ENCODE measurements at places on chromosomes 1 and 21.
A peak's percentile ranks its signal among the peaks of the same experiment; 100 is the strongest.

DNA sequence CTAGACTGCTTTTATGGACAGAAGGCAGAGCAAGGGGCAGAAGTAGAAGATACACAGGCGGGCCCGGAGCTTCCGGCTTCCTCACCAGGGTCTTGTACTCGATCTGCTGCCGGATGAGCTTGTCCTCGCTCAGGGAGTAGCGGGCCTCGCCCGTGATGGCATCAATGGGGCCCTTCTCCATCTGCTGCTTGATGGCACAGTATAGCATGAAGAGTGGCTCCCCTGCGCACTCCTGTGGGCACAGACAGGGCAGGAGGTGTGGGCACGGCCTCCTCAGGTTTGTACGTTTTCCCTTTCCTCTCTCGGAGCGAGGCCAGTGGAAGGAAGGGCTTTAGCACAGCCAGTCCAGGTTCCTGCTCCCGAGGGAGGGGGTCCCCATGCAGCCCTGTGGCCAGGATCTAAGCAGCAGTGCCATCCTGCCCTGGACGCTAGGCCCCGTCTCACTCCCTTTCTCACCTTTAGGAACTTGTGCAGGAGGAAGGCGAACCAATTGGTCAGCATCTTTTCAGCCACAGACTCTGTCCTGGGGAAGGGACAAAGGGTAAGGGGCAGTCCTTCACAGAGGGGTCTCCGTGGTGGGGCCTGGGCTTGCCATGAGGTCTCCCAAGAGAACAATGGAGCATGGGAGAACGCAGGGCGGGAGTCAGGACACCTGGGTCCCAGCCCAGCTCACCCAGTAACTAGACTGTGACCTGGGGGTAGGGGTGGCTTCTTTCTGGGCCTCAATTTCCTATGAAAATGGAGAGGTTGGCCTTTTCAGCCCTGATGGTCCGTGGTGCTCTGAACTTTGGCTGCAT, 128.8 kb upstream of the CD34 start:
- DNase-seq = no peak

DNA sequence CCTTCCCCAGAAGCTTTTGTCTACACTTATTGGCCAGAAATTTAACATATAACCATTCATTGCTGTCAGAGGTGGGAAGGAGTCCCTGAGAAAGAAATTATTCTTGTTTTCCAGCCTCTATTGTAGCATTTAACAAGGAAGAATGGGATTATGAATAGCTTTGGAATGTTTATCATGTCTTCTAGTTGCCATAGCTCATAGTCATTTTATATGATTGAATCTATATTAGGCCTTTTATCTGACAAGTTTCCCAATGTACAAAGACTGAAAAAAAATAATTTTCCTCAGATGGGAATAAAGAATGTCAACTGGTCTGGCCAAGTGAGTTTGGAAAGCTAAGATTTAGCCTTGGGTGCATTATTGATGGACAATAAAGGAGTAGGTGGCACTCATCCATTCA, 28.3 kb downstream of the PTPRC start:
- no peak for DNase-seq

- DNase-seq = no peak
These were observed 10.3 kb downstream of the SHISA4 start for GRCh38 chr1:201898992-201899391.

DNA sequence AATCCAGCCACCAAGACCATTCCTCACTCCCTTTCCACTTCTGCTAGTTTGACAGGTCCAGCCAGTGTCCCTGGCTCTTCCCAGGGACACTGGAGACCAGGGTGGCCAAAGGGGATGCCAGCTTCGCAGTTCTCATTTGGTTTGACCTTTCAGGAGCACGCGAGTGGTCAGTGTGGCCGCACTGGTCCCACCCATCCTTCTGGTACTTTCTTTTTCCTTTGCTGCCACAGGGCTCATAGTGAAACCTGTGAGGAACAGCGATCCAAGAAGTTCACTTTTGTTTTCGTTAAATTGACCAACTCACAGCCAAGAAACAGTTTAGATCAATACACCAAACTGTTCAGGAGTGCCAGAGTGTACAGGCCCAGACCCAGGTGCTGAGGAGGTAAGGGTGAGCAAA, 14.4 kb upstream of the EVA1B start:
- no peak for DNase-seq

DNA sequence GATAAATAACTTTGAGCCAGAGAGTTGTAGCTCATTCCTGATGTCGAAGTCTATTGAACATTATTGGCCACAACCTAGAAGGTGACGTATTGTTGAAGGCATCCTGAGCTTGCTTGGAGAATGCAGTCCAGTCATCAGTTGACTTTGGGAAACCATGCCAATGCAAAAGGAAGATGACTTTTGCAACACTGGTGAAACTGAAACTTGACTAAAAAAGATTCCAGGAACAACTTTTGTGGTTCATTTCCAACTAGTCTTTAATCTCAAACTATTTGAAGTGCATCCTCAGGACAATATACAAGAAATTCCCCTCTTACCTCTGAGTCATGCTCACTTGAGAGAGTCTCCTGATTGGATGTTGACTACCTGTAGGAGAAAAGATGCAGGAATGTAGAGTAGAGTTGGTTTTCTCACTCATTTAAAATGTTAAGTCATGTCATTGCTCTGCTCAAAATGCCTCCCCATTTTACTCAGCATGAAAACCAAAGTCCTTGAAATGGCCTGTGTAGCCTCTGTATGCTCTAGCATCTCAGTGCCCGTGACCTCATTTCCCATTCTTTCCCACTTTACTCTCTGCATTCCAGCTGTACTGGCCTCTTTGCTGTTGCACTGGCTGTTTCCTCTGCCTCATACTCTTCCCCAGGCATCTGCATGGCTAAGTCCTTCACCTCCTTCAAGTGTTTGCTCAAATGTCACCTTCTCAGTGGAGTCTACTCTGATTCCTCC, 24.4 kb upstream of the LEPR start:
- DNase-seq = no peak

DNA sequence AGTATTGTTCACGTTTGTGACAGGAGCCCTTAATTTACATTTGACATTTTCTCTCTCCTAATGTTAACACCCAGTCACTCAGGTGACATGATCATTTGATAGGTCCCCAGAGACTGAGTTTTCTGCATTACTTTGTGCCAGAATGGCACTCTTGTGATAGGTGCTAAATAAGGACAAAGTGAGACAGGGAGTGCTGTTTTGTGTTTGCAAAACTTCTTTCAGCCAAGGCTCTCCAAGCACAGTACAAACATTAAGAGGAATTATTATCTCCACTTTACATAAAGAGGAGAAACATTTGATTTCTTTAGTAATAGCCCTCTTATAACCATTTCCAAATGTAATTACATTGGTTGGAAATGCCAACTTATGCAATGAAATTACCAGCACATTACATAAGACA, 355.2 kb downstream of the NTNG1 start:
- DNase-seq = no peak

GRCh38 chr1:112836642-112837041, 119.4 kb downstream of the SLC16A1 start:
- DNase-seq = no peak

DNA sequence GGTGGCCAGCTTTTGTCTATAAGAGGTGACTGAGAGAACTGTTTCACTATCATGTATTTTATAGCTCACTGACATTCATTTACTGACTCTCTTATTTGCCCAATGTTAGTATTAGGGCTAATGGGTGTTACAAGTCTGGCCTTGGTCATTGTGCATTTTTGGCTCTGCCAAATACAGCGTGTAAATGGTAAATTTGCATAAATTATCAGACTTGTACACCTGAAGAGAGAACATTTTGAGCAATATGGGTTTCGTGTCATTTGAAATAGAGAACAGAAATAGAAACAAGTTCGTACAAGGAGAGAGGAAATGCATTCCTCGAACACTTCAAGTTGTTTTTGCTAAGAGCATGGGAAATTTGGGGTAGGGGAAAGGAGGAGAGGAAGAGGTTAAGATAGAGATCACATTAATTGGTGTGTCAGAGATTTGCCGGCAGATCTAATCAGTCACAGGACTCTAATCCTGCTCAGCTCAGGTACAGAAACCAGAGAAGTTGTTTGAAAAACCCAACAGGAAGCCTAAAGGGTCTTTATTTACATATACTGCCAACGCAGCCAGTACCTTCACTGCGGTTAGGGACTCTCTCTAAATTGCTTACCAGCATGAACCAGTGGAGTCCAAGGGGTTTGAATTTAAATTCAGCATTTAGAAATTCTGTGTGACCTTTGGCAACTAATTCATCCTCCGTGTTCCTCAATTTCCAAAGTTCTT, 261.5 kb downstream of the GPATCH2 start:
- DNase-seq = no peak

- no peak for DNase-seq
These were observed 28.8 kb upstream of the CCDC181 start for GRCh38 chr1:169456029-169456428.

DNA sequence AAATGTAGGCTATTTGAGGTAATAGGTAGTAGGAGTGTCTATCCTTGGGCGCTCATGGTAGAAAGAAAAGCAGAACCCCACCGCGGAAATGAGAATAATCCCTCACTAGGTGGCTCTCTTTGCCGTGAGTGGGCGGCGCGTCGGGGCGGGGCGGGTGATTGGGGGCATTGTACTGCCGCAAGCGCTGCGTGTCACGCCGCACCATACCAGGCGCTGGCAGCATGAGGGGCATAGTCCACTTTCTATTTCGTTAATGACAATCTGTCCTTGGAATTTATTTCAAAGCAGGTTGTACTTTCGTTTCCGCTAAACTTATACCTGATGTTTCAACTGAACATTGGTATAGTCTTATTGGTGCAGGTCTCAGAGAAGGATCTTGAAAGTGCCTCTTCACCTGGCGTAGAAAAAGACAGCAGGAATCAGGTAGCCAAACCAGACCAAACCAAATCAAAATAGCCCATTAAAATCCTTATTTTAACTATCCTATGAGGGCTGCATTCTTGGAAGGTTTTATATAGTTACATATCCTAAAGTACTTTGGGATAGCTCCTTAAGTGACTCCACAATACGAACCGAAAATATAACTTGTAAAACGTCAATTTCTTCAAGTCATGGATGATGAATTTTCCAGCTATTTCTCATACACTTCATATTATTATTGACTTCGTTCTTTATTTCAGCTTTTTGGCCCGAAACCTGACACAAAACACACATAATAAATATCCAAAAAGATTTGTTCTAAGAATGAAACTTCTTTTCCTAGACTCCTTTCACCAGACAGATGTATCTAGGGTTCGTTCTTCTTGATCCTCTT, 1.9 kb upstream of the SMG7 start:
- peak; percentile 92 for DNase-seq

DNA sequence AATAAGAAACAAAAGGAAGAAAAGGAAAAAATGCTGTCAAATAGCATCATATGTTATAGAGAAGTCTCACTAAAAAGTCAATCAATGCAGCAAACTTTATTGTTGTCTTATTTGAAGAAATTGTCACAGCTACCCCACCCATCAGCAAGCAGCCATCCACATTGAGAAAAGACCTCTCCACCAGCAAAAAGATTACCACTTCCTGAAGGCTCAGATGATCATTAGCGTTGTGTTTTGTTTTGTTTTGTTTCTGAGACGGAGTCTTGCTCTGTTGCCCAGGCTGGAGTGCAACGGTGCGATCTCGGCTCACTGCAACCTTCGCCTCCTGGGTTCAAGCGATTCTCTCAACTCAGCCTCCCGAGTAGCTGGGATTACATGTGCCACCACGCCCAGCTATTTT, 29.0 kb downstream of the ATP2B4 start:
- DNase-seq = no peak

DNA sequence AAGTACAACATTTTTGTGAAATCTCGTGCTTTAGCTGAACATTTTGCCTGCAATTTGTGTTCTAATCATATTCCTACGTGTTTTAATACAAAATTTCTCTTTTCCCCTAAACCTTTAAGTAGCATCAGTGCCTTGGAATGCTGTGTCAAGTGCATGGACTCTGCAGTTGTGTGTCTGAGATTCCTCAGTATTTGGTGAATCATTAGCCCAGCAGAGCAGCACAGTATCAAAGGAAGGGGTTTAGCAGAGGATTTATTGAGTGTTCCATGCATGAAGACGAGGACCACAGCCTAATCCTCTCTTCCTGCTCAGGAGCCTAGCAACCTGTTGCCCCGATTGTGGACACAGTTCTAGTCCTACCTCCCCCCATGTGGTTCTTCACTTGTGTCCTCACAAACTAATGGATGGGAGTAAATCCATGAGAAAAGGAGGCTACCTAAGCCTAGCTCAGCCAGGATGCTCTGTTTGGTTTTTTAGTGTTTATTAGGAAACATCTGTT, 29.3 kb upstream of the PCP4 start:
- no peak for DNase-seq

DNA sequence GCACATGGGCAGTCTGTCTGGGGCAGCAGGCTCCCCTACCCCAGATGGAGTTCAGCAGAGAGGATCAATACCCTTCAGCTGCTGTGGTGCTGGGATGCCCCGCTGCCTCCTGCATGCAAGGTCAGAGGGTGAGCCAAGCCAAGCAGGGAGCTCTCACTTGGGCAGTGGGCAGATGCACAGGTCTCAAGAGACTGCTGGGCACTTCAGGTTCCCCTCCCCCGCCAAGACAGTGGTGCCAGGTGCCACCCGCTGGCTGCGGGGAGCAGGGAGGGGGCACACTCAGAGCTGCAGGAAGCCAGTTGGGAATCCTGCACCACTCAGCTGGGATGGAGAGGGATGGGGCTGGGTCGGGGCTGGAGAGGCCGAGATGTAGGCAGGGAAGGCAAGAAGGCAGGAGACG, 15.8 kb upstream of the EVA1B start:
- no peak for DNase-seq

GRCh38 chr21:38758501-38759214, 47.1 kb upstream of the ETS2 start:
- no peak for DNase-seq

GRCh38 chr1:246063013-246063616, 444.0 kb downstream of the SMYD3 start:
- no peak for DNase-seq

GRCh38 chr1:185402930-185403329, 85.9 kb upstream of the IVNS1ABP start:
- no peak for DNase-seq

- no peak for DNase-seq
These were observed 773.2 kb upstream of the ADAMTS5 start for GRCh38 chr21:27740084-27740483.

DNA sequence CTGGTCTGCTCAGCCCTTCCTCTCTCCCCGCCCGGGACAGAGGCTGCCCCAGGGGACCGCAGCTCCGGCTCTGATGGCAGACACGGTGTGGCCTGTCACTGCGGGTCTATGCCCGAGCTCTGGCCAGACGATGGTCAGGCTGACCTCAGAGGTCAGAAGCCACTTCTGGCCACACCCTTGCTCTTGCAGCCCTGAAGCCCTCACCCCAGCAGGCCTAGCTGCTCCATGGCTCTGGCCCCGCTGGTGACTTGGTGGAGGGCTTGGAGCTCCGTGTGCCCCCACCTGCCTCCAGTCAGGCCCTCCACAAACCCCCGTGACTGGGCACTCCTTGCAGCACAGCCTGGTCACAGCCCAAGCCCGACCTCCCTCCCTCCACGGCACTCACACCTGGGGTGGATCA, 47.6 kb downstream of the PRDM16 start:
- no peak for DNase-seq
